ENCODE measurements at places on chromosomes 16 and 17. TPM values are rescaled to one million over a fixed set of nuclear protein-coding genes. Genes with fewer than 3 reads are reported as not detected.

Gene CCDC47
- total RNA-seq = 66.5 TPM

Gene SMIM22
- not detected for total RNA-seq

Gene PFN1
- 1,088 TPM for total RNA-seq

Gene C16orf95
- total RNA-seq = 2.7 TPM

Gene TCF25
- total RNA-seq = 70.3 TPM

Gene CTRB2
- total RNA-seq = not detected

Gene C16orf46
- 0.27 TPM for total RNA-seq

Gene KCNJ12
- total RNA-seq = 4.3 TPM

Gene GCGR
- 0.40 TPM for total RNA-seq

Gene CCDC78
- 4.1 TPM for total RNA-seq

Gene C16orf96
- not detected for total RNA-seq

Gene CXCL16
- 16.2 TPM for total RNA-seq

Gene ADORA2B
- total RNA-seq = 10.6 TPM

Gene SLC16A5
- total RNA-seq = 20.0 TPM

Gene CCL3
- not detected for total RNA-seq

Gene CCDC102A
- total RNA-seq = 4.8 TPM

Gene DNAH17
- total RNA-seq = 1.8 TPM

Gene MNT
- 10.1 TPM for total RNA-seq

Gene KRTAP4-12
- total RNA-seq = not detected

Gene TBX21
- total RNA-seq = not detected

DNA sequence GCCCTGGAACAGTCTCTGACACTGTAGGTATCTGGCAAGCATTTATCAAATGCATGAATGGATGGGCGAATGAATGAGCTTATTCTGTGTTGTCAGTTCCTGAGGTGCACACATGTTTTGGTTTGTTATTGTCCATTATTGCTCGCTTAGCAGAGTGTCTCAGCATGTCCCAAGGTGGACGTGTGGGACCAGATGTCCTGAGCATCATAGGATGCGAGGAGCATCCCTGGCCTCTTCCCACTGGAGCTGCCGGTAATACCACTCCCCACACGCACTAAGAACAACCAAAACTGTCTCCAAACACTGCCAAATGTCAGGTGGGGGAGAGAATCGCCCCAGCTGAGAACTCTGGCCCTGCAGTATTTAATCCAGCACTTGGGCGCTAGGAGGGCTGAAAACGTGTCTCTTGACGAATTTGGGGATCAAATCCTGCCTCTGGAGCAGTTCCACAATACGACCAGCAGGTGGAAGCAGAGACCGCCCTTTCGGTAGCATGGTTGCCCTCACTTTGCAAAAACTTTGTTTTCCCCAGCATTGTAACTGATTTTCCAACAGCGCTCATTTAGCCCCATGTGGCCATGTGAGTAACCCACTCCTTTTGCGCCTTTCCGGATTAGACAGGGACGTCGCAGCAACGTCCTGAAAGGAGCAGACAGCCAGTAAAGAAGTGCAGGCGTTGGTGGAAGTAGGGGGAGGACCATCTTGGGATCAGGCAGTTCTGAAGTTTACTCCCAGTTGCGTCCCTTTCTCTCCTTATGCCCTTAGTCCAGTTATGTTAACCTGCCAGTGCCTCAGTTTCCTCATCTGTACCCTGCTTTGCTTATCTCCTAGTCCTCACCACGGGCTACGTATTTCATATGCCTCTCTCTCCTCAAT lies 22.7 kb downstream of the TMEM114 start:
- DNase-seq = peak; percentile 92

GRCh38 chr16:11360641-11361373 lies 15.5 kb downstream of the RMI2 start:
- no peak for DNase-seq

DNA sequence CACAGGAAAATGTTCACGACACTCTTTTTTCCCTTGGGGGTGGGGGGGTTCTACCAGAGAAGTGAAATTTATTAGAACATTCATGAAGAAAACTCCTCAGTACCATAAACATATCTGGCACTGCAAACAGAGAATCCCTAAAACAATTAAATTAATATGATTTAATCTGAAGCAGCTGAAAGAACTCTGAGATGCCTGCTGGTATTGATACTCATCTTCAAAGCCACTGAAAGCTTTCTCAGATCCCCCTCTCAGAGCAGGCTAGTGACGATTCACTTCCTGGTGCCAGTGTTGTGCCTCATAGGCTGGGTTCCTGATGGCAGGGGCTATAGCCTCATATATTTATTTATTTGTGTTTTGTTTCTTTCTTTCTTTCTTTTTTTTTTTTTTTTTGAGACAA lies 52.7 kb downstream of the MYH10 start:
- DNase-seq = no peak

DNA sequence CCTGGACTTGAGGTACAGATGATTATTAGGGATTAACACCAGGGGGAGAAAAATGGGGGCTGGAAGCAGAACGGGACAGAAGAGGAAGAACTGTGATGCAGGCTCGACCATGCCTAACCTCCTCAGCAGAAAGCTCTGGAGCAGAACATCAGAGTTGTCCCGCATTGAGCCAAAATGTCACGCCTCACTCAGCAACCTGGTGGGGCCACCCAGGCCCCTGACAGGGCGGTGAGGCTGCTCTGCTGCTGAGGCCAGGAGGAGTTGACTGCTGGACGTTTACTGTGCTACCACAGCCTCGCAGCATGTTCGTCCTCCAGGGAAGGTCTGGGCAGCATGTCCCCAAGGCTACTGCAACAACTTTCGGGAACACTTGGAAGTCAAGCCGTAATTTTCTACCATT lies 6.5 kb upstream of the ULK2 start:
- no peak for DNase-seq

GRCh38 chr16:50567651-50568050 lies 19.5 kb downstream of the NKD1 start:
- no peak for DNase-seq

DNA sequence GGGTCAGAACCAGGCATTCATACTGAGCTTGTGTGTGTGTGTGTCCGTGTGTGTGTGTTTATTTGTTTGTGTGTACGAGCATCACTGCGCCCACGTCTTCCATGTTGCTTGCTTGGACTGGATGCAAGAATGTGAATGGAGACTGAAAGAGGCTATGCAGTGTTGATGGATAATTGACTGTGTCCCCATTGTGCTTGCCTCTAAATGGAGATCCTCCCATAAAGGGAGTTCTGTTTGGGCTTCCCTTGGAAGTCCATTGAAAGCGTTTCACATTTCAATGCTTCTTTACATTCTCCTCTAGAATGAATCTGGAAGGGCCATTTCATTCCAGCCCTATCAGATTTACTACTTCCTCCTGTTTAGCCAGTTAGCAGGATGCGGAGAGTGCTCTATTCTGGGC lies 124.0 kb downstream of the GP2 start:
- DNase-seq = no peak

GRCh38 chr17:20313891-20314290 lies 153.4 kb downstream of the LGALS9B start:
- no peak for DNase-seq

GRCh38 chr17:1720856-1721386 lies 3.6 kb upstream of the WDR81 start:
- DNase-seq = peak; percentile 54

DNA sequence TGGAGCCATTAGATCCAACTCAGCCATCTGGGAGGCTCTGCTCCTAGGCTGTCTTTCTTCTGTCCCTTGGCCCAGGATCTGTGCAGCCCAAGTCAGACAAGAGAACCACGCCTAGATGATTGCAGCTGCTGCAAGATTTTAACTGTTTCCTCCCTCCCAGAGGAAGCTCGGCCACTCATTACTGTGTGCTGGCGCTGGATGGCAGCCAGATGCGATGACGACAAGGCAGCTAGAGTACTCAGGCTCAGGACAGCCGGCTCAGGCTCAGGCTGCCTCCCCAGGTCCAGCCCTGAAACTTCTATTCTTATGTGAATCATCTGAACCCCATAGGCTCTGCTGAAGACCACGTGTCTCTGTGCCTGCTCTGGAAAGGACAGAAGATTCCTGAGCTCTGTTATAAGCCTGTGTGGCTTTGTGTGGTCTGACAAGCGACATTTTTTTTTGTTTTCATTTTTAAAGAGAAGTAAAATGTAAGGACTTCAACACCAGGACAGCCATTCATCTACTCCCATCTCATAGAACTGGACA lies 32.1 kb upstream of the FBXW10B start:
- peak; percentile 99 for DNase-seq

DNA sequence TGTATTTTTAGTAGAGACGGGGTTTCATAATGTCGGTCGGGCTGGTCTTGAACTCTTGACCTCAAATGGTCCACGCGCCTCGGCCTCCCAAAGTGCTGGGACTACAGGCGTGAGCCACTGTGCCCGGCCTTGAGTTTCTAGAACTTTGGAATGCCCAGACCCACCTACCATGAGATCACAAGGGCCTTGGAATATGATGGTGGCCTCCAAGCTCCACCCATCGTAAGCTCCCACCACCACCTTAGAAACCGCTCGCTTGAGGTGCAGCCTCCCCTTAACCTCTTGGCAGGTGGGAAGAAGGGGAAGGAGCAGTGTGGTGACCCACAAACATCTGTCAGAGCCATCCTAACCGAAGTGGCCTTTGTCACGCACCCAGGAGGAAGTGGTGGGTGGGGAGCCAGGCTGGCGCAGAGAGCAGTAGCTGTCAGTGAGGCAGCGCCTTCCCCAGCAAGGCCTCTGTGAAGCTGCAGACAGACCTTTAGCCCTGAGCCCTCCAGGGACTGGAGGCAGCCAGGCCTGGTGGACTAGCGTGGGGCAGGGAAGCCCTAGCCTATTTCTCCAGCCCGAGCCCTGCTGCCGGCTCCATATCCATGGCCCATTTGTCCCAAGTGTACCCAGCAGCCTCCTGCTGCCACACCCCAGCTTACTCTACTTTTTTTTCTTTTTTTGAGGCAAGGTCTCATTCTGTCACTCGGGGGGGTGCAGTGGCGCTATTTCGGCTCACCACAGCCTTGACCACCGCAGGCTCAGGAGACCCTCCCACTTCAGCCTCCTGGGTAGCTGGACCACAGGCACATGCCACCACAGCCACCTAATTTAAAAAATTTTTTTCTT lies 13.1 kb upstream of the SEPHS2 start:
- no peak for DNase-seq

DNA sequence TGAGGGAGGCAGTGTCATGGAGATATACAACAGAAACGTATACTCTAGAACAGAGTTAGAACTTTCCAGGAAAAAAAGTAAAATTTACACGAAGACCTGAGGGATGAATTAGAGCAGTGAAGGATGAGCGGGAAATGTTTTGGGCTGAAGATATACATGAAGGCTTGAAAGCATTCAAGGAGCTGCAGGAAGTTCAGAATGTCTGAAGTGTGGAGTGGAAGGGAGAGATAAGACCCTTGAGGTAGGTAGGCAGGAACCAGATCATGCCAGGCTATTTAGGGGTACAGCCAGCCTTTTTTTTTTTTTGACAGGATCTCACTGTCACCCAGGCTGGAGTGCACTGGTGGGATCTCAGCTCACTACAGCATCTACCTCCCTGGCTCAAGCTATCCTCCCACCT lies 3.2 kb upstream of the NLK start:
- DNase-seq = no peak

GRCh38 chr16:82302042-82302727 lies 132.2 kb upstream of the MPHOSPH6 start:
- no peak for DNase-seq

GRCh38 chr17:67602974-67603373 lies 114.8 kb upstream of the NOL11 start:
- peak; percentile 31 for DNase-seq

DNA sequence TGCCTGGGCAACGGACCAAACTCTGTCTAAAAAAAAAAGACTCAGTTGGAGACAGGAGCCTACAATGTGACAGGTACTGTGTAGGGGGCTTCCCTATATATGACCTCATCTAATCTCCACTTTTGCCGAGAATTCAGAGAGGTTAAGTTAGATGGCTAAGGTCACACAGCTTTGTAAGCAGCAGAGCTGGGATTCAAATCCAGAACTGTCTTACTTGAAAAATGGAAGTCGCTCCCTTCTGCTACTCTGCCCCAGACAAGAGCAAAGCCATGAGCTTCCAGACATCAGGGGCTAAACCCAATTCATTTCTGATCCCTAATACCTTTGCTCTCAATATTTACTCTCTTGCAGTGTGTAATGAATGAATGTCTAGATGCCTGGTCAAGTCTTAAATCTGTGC lies 41.5 kb upstream of the ABCC12 start:
- no peak for DNase-seq

DNA sequence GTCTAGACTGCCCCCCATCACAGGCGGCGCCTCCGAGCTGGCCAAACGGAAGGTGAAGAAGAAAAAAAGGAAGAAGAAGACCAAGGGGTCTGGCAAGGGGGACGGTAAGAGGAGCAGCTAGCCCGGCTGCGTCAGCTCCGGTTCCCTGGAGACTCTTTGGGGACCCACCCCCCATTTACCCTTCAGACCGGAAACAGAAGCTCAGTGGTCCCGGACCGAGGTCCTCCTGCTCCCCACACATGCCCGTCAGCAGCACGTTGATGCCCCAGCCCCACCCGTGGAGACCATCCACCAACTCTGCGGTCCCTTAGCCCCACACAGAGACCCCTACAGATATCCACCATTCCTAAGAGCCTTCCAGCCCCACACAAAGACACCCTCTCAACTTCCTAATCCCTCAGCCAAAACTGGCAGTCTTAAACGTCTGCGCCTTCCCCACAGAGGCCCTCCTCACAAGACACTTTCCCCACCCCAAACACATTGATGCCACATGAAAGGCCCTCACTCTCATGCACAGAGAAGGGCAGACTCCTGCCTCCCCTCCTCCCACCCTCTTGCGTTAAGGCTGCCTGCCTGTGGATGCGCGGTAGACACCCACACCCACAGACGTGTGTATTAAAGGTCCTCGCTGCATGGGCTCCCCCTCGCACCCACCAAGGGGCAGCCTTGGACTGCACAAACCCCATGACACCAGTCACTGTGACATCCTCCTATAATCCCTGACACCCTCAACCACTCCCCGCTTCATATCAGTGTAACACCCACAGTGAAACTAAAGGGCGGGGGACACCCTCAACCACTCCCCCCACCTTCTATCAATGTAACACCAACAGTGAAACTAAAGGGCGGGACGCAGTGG lies 58.2 kb upstream of the RPH3AL start:
- peak; percentile 42 for DNase-seq

- DNase-seq = no peak
Observed at GRCh38 chr16:53154513-53154912, 99.7 kb downstream of the CHD9 start.

- DNase-seq = no peak
Observed at GRCh38 chr17:65065906-65066305, 9.4 kb upstream of the GNA13 start.

GRCh38 chr16:83517398-83517797 lies 290.4 kb upstream of the HSBP1 start:
- DNase-seq = no peak

GRCh38 chr16:54996186-54996585 lies 65.5 kb downstream of the IRX5 start:
- DNase-seq = no peak

- no peak for DNase-seq
Observed at GRCh38 chr16:86881861-86882273, 303.5 kb downstream of the FOXL1 start.

- DNase-seq = peak; percentile 30
Observed at GRCh38 chr16:86388976-86389375, 121.4 kb upstream of the FOXF1 start.

DNA sequence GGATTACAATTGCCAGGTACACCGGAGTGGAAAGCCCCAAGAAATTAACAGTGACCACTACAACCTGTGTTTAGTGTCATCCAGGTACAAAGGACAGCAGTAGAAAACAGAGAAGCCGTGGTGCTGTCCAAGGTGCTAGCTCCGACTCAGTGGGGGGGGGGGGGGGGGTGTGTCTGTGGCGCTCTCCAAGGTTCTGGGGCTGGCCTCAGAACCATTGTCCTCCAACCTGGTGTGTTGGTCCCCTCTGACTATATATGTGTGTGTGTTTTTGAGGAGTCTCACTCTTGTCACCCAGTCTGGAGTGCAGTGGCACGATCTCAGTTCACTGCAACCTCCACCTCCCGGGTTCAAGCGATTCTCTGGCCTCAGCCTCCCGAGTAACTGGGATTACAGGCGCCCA lies 5.8 kb upstream of the ZNF23 start:
- DNase-seq = peak; percentile 32

All from NCI-H460 (cell line).